Stimulated activated naive B cell treated with anti-CD40 and anti-IgM and Interleukin-4, amounts not matched to agents 10 μg/mL and 1 μg/mL and 100 μg/mL, for 72 hours (primary cell): ENCODE measurements at places on chromosomes 5 and 9.

- H3K4me1 ChIP-seq: no peaks in the 10 kb centered on the region
- H3K27me3 ChIP-seq: peaks cover 24% of the 10 kb centered on the region
Measured at GRCh38 chr9:20271096-20271495, 351.2 kb downstream of the MLLT3 start.

- H3K27ac ChIP-seq: no peak overlapping the region
- peaks cover 12% of the 10 kb centered on the region for H3K36me3 ChIP-seq
- H3K27me3 ChIP-seq: no peaks in the 10 kb centered on the region
- DNase-seq: no peak
- H3K4me1 ChIP-seq: peaks cover 39% of the 10 kb centered on the region
- H3K4me3 ChIP-seq: no peak overlapping the region
Measured at GRCh38 chr9:128059365-128059983, 7.6 kb downstream of the NAIF1 start.

- H3K36me3 ChIP-seq: peaks cover 69% of the 10 kb centered on the region
- peak overlapping the region; percentile 76 for H3K4me3 ChIP-seq
- DNase-seq: peak; percentile 45
- peaks cover 54% of the 10 kb centered on the region for H3K4me1 ChIP-seq
- peak overlapping the region; percentile 95 for H3K27ac ChIP-seq
Measured at GRCh38 chr5:14676320-14676719, 11.8 kb downstream of the OTULIN start.

DNA sequence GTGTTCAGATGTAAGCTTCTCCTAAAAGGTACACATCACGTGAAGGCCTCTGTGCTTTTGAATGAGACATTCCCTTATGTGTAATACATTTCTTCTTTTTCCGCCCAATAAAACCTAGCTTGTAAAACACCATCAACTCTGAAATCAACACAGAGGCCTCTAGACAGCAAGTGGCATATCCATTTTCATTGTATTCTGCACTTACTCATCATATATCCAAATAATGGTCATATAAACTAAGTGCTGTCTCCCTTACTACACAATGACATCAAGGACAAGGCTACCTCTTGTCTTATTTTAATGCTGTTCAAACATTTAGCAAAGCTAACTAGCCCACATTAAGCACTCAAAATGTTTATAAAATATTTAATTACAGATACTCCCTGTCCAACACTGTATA is 108.5 kb downstream of the ELAVL2 start:
- H3K4me3 ChIP-seq: no peak overlapping the region
- no peaks in the 10 kb centered on the region for H3K27me3 ChIP-seq
- no peaks in the 10 kb centered on the region for H3K4me1 ChIP-seq
- no peaks in the 10 kb centered on the region for H3K36me3 ChIP-seq

DNA sequence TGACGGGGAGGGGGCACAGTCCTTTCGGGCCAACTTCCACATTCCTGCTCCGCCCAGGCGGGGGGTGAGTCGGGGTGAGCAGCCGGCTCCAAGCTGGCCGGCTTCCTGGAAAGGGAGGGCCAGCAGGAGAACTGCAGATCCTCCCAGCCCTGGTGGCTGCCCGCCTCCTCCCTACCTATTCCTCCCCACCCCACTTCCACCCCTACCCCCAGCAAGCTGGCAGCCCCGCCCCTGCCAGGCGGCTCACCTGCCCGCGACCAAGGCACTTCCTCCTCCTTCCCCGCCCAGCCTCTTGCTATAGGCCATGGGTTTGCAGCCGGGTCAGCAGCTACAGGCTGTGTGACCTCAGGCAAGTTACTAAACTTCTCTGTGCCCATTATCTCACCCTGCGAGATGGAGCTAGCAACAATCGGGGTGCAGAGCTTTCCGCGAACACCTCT is 5.6 kb upstream of the IRF1 start:
- DNase-seq: peak; percentile 85
- peak overlapping the region; percentile 91 for H3K27ac ChIP-seq
- no peaks in the 10 kb centered on the region for H3K27me3 ChIP-seq
- H3K36me3 ChIP-seq: no peaks in the 10 kb centered on the region
- peak overlapping the region; percentile 90 for H3K4me3 ChIP-seq

- no peaks in the 10 kb centered on the region for H3K27me3 ChIP-seq
- H3K36me3 ChIP-seq: peaks cover 36% of the 10 kb centered on the region
- H3K27ac ChIP-seq: peak overlapping the region; percentile 96
- peak; percentile 21 for DNase-seq
- peak overlapping the region; percentile 90 for H3K4me3 ChIP-seq
Measured at GRCh38 chr9:92668746-92669526, 995 bp downstream of the IPPK start.

DNA sequence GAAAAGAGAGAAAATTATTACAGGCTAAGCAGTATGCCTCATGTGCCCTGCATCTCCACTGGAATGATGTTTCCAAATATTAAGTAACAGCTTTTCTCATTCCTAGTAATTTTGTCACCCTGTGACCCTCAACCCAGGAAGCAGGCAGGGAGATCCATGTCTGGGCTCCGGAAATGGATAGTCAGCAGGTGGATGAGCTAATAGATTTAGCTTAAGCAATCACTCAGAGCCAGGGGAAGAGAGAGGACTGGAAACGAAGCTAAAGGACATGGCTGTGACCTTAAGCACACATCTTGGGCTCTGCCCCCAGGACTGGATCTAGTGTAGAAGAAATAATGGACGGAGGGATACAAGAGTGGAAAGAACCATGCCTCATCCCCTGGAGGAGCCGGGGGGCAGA is 89.5 kb downstream of the ARSB start:
- H3K4me1 ChIP-seq: peaks cover 12% of the 10 kb centered on the region
- no peak for DNase-seq
- H3K27me3 ChIP-seq: no peaks in the 10 kb centered on the region
- no peak overlapping the region for H3K4me3 ChIP-seq

- H3K27ac ChIP-seq: peak overlapping the region; percentile 31
- H3K4me1 ChIP-seq: no peaks in the 10 kb centered on the region
- no peak for DNase-seq
- no peak overlapping the region for H3K4me3 ChIP-seq
- no peaks in the 10 kb centered on the region for H3K36me3 ChIP-seq
Measured at GRCh38 chr9:134643222-134643671, 1.6 kb downstream of the COL5A1 start.

GRCh38 chr9:108586471-108587139 is 269.2 kb downstream of the ACTL7B start:
- H3K27me3 ChIP-seq: peaks cover 4% of the 10 kb centered on the region
- no peak overlapping the region for H3K27ac ChIP-seq
- H3K4me3 ChIP-seq: no peak overlapping the region
- DNase-seq: no peak

DNA sequence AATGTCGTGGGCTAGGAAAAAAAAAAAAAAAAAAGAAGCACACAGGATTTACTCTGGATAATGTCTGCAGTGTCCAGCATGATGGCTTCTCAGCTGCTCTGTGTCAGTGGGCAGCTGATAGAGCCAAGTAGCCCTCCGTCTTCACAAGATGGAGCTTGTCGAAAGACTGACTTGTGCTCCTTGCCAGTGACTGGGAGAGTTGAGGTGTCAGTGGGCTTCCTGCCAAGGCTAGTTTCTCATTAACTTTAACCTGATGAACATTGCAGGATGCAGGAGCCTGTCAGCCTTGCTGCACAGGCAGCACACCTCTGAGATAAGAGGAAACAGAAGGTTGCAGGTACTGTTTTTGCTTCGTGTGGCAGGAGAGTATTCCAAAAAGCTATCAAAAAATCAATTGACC is 171.4 kb upstream of the SGCD start:
- H3K27me3 ChIP-seq: no peaks in the 10 kb centered on the region
- no peak overlapping the region for H3K4me3 ChIP-seq
- no peak overlapping the region for H3K27ac ChIP-seq

DNA sequence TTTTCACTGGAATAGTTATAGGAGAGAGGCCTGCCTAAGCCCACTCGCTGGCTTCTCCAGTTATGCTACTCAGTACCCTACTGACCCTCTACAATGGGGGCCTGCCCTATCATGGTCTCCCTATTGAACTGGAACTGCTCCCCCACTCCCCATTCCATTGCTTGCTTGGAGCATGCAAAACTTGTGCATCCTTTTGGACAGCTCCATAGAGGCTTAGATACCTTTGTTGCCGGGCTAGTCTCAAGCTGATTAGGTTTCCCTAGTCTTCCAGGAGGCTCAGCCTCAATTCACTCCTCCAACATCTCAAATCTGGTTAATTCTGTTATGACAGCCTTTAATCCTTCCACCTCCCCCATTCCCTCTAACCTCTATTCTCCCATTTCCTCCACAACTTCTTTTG is 39.9 kb downstream of the KIF24 start:
- no peak overlapping the region for H3K4me3 ChIP-seq
- H3K4me1 ChIP-seq: no peaks in the 10 kb centered on the region
- no peak overlapping the region for H3K27ac ChIP-seq
- peaks cover 1% of the 10 kb centered on the region for H3K36me3 ChIP-seq

DNA sequence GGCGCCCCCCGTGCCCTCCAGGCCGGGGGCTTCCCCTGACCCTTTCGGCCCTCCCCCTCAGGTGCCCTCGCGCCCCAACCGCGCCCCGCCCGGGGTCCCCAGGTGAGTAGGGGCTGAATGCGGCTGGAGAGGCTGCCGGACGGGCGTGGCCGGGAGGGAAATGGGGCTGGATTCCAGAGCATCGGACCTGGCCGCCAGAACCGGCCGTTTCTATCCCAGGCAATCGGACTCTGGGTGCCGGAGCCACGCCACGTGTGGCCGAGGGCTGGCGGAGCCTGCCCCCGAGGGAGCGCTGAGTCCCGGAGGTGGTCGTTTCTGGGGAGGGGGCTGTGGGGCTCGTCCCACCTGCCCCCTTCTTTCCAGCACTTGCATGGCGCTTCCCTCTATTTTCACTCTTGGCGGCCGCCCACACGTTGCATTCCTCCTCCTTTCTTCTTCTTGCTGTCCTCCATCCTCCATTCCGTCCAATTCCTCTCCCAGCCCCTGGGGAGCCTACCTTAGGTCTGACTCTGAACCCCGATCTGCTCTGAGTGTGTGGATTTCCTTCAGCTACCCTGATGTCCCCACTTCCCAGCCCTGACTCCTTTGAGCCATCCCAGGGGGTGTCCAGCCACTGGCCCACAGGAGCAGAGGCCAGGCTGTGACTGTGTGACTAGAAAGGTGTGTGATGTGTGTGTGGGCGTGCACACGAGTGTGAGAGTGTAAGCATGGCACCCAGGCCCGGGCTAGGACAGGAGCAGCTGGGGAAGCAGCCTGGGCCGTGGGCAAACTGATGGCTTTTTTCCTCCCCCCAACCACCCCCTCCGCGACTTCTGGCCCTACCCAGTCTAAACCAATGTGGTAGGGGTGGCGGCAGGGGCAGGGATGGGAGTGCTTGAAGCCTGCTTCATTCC is 24.7 kb downstream of the GOLGA2 start:
- H3K4me3 ChIP-seq: peak overlapping the region; percentile 82
- H3K36me3 ChIP-seq: peaks cover 7% of the 10 kb centered on the region

DNA sequence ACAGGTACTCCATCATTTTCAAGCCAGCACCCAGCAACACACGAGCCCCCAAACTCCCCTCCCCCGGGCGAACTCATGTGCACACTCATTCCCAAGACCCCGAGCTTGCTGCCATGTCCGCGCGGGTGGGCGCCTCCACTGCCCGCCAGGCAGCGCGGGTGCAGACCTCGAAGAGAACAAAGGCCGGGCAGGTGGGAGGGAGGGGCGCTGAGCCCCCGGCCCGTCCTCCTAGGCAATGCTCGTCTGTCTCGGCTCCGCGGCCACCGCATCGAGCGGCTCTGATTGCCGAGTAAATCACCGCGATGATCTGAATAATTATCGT is 47.1 kb upstream of the PSD2 start:
- H3K4me1 ChIP-seq: peaks cover 70% of the 10 kb centered on the region
- H3K27ac ChIP-seq: peak overlapping the region; percentile 95
- no peak for DNase-seq
- H3K27me3 ChIP-seq: no peaks in the 10 kb centered on the region

GRCh38 chr9:116000748-116001329 is 152.8 kb upstream of the PAPPA start:
- H3K27ac ChIP-seq: no peak overlapping the region
- no peak overlapping the region for H3K4me3 ChIP-seq
- no peaks in the 10 kb centered on the region for H3K27me3 ChIP-seq

DNA sequence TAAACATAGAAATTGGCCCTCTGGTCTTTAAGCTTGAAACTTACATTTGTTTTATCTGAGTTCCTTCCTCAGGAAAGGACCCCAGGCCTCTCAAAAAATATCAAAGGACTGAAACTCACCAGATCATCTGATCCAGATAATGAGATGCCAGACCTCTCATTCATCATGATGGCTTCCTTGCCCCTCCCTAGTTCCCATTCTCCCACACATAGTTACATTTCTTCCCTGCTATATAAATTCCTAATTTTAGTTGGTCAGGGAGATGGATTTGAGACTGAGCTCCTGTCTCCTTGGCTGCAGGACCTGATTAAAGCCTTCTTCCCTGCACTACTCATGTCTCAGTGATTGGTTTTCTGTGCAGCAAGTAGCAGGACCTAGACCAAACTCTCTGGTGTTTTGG is 119.4 kb upstream of the SPIN1 start:
- DNase-seq: no peak
- no peaks in the 10 kb centered on the region for H3K27me3 ChIP-seq
- H3K4me1 ChIP-seq: peaks cover 7% of the 10 kb centered on the region
- no peak overlapping the region for H3K27ac ChIP-seq
- no peaks in the 10 kb centered on the region for H3K36me3 ChIP-seq

GRCh38 chr5:96124589-96124988 is 162.9 kb upstream of the ELL2 start:
- no peak overlapping the region for H3K4me3 ChIP-seq
- H3K4me1 ChIP-seq: no peaks in the 10 kb centered on the region
- DNase-seq: no peak
- no peak overlapping the region for H3K27ac ChIP-seq
- no peaks in the 10 kb centered on the region for H3K36me3 ChIP-seq

GRCh38 chr9:89440951-89441654 is 56.8 kb downstream of the SEMA4D start:
- DNase-seq: no peak
- peaks cover 74% of the 10 kb centered on the region for H3K4me1 ChIP-seq
- H3K4me3 ChIP-seq: peak overlapping the region; percentile 43
- H3K27ac ChIP-seq: peak overlapping the region; percentile 83
- no peaks in the 10 kb centered on the region for H3K27me3 ChIP-seq

DNA sequence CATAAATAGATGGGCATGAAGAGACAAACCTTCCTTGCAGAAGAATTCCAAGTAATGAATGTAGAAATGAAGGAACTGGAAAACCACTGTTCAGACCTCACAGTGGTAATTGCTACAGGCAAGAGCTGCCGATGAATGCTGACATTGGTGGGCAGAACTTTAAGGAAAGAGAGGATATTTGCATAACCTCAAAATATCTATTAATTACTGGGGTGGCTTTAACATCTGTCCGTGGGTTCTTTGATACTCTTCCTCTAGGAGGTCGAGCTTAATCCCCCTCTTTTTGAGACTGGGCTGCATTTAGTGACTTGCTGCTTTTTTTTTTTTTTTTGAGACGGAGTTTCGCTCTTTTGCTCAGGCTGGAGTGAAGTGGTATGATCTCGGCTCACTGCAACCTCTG is 34.7 kb downstream of the LAMC3 start:
- H3K4me1 ChIP-seq: no peaks in the 10 kb centered on the region
- H3K27ac ChIP-seq: no peak overlapping the region
- no peaks in the 10 kb centered on the region for H3K36me3 ChIP-seq

GRCh38 chr9:81613002-81613812 is 76.1 kb downstream of the TLE1 start:
- H3K36me3 ChIP-seq: peaks cover 59% of the 10 kb centered on the region
- H3K4me1 ChIP-seq: peaks cover 20% of the 10 kb centered on the region
- H3K4me3 ChIP-seq: no peak overlapping the region
- no peaks in the 10 kb centered on the region for H3K27me3 ChIP-seq

GRCh38 chr9:126122901-126123616 is 203.6 kb upstream of the MVB12B start:
- H3K27me3 ChIP-seq: peaks cover 61% of the 10 kb centered on the region
- H3K27ac ChIP-seq: no peak overlapping the region
- no peak for DNase-seq
- H3K4me3 ChIP-seq: no peak overlapping the region

- H3K27ac ChIP-seq: peak within 1 kb of the TSS; percentile 14
- H3K36me3 ChIP-seq: peaks cover 4% of the 10 kb centered on the region
- DNase-seq: peak; percentile 27
Measured at GRCh38 chr9:130938652-130939404, at the start of gene FIBCD1. Gene FIBCD1 (minus strand): TSS chr9:130939247. CDS start chr9:130938607, 640 bp downstream.
